ENCODE measurements at places on chromosomes 16 and 17. TPM values are rescaled to one million over a fixed set of nuclear protein-coding genes. Genes with fewer than 3 reads are reported as not detected.

- DNase-seq: no peak
These were observed 179.1 kb downstream of the TOX3 start for GRCh38 chr16:52367821-52368220.

DNA sequence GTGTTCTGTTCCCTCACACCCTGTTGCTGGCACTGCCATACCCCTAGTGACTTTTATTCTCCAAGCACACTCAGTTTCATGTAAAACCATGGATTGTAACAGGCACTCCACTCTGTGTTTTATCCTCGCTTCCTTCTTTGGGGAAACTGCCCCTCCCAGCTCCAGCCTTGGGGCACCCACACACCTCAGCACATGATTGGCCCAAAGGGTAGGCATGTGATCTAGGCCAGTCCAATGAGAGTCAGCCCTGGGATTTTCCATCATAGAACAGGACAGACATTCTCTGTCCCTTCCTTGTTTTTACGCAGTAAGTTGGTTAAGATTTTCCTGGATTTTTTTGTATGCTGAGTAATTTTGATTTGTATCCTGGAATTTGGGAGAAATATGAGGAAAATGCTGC lies 115.4 kb downstream of the C16orf95 start:
- DNase-seq: no peak

- DNase-seq: no peak
These were observed 391.1 kb downstream of the CNTNAP4 start for GRCh38 chr16:76668207-76668725.

Gene CDRT15
- total RNA-seq: not detected

Gene RARA
- total RNA-seq: 50.8 TPM

DNA sequence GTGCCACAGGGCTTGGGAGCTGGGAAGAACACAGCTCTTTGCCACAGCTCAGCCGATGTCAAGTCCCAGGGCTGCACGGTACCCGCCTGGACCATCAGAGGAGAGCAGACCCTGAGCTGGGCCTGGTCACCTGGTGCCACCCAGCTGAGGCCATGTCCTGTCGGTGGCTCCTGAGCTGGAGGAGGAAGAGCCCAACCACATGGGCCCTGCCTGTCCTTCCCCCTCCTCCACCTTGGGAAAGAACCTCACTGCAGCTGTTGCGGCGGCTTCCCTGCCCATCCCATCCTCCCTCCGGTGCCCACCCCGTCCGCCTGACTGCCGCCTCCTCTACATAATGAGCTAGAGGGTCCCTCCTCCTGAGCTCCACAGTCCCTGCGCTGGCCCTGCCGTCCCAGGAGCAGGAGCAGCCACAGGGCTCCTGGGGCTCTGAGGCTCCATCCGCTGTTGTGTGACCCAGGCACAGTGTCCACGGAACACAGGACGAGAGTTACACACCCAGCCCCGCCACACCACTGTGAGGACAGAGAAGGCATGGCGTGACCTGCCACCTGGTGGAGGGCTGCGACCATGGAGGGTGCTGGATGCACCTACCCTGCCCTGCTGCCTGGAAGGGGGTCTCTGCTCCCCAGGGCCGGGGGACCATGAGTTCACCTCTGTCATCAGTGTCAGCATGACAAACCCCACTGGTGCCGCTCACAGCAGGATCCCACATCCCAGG lies 21.4 kb upstream of the CHMP6 start:
- no peak for DNase-seq

Gene OR3A3
- total RNA-seq: not detected

DNA sequence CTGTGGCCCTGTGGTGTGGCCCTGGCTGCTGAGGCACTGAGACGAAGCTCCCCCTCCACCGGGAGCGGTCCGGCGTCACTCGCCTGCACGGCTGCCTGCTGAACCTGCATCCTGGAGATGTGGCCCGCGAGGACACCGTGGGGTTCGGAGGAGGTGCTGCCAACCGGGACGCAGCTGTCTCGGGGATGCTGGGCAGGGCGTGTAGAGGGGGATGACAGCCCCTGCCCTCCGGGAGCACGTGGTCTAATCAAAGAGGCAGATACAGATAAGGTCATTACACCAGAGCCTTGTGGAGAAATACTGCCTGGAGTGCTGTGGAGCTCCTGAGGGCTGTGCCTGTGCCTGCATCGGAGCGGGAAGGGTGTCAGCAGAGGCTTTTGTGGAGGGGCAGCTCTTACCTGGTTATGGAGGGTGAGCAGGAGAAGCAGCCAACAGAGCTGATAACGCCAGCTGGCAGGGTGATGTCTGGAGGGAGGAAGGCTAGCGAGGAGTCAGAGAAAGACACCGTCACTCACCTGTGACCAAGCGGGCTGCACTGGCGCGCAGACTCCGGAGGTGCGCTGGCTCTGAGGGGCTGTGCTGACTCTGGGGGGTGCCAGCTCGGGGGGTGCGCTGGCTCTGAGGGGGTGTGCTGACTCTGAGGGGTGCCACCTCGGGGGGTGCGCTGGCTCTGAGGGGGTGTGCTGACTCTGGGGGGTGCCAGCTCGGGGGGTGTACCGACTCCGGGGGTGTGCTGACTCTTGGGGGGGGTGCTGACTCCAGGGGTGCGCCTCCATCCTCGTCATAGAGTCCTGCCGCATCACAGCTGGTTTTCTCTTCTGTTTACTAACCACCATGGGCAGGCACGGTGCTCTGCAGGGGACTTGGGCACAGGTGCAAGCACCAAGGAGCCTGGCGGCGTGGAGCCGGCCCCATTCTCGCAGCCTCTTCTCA lies 104.7 kb upstream of the CHMP6 start:
- no peak for DNase-seq
